Myometrial cell (primary cell): ENCODE measurements at places on chromosomes 5 and 9. TPM values are rescaled to one million over a fixed set of nuclear protein-coding genes. Genes with fewer than 3 reads are reported as not detected.

Gene ARRDC3
- total RNA-seq: 33.2 and 37.7 TPM in 2 replicates

Gene PCDHGB5
- total RNA-seq: 6.7 and 7.2 TPM in 2 replicates

Gene DYNC2I2
- 112 and 139 TPM in 2 replicates for total RNA-seq

Gene MYOT
- total RNA-seq: not detected in 2 replicates

Gene CCDC171
- total RNA-seq: 1.4 and 2.1 TPM in 2 replicates

Gene PCDHA1
- total RNA-seq: not detected in 2 replicates
